ENCODE measurements at places on chromosomes 5 and 9. TPM values are rescaled to one million over a fixed set of nuclear protein-coding genes. Genes with fewer than 3 reads are reported as not detected.

DNA sequence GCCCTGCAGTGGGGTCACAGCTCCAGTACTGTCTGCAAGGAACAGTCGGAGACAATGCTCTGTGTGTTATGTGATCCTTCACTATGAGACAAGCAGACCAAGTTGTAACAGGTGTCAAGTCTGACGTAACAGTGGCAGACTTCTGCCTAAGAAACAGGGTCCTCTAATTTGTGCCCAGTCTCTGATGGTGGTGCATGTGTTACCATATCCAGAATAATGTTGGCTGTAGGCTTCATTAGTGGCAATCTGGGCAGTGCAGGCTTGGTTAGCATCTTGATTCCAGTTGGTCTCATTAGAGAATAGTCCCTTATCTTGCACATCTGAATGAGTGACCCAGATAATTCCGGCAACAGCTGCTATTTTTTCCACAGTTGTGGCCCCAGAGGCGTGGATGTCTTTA, 33.8 kb downstream of the ZNF131 start:
- H3K4me3 ChIP-seq = no peak overlapping the region
- DNase-seq = no peak
- peaks cover 5% of the 10 kb centered on the region for H3K4me1 ChIP-seq
- no peak overlapping the region for H3K27ac ChIP-seq
- peaks cover 4% of the 10 kb centered on the region for H3K36me3 ChIP-seq

DNA sequence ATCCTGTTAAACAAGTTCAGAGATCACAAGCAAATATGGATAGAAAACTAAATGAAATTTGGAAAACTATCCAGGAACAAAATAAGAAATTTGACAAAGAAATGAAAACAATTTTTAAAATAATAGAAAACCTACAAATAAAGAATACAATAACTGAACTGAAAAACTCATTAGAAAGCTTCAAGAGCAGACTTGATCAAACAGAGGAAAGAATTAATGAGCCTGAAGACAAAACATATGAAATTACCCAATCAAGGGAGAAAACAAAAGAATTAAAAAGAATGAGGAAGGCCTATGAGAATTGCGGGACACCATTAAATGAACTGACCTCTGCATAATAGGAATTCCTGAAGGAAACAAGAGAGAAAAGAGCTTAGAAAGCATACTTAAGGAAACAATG, 39.8 kb upstream of the TNPO1 start:
- peaks cover 33% of the 10 kb centered on the region for H3K36me3 ChIP-seq
- H3K27ac ChIP-seq = no peak overlapping the region
- DNase-seq = no peak
- no peaks in the 10 kb centered on the region for H3K4me1 ChIP-seq

The SLC22A4 gene
- 5.4 TPM for total RNA-seq

The GPX3 gene
- 4.9 TPM for total RNA-seq

The RNF130 gene
- 43.4 TPM for total RNA-seq

The DMRTA1 gene
- total RNA-seq = 5.2 TPM
